Articular chondrocyte of knee joint (primary cell): ENCODE measurements at places on chromosomes 5 and 9. TPM values are rescaled to one million over a fixed set of nuclear protein-coding genes. Genes with fewer than 3 reads are reported as not detected.

SYK gene
- not detected in 2 replicates for total RNA-seq

HAVCR1 gene
- total RNA-seq = 0.11 TPM in 1 of 2 replicates, not detected in the other

SOX30 gene
- total RNA-seq = under 0.01 TPM in 1 of 2 replicates, not detected in the other

SV2C gene
- not detected in 2 replicates for total RNA-seq

FOXD4L5 gene
- under 0.01 TPM in 1 of 2 replicates, not detected in the other for total RNA-seq

STK32A gene
- total RNA-seq = 1.7 and 3.9 TPM in 2 replicates
